NCI-H226 (cell line): ENCODE measurements at places on chromosomes 4 and X.

- no peak for DNase-seq
These were observed 22.5 kb downstream of the GYPE start for GRCh38 chr4:143882892-143883291.

DNA sequence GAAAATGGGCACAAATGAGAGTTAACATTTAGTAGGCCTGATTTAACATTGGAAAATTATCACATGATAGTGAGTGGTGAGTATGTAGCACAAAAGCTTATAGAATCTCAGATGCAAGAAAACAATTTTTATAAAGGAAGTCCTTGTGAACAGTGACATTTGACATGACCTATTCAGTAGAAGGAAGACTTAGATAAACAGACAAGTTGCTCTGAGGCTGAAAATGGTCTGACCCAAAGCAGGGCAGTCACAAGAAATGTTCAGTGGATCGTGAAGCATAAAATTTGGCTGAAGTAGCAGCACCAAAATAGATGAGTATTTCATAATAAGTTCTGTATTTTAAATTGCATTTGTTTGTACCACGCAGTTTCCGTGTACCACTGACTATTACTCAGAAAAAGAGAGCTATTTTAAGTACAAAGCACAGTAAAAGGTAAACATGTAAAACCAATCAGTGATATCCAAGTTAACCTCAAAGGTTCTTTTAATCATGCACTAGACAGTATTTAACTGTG lies 605.7 kb upstream of the PABPC4L start:
- DNase-seq, result no peak

DNA sequence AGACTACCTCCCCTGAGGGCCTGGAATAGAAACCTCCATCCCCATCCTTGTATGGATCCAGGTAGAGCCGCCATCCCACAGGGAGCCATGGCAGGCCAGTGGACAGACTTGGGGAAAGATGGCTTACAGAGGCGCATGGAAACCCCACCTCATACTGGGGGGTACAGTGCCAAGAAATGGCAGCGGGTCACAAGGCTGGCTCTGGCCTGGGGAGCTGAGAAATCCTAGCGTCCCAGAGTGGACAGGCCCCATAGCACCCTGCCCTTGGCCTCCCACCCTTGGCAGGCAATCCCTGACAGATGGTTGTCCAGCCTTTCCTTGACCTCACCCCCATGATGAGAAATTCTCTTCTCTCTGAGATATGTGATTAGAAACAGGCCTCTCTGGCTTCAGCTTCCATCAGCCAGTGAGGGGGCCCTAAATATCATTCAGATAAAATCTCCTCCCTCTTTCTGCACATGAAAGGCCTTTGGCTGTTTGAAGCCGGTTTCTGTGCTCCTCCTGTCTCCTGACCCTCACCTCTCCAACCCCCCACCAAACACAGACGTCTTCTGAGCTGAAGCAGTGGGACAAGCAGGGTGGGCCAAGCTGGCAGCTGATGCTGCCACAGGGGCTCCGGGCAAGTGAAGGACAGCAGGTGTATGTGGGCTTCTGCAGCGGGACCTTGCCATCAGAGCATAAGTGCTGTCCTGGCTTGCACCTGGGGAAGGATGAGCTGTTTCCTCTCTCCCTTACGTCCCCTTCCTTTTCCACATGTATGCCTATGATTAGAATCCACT lies 204.4 kb upstream of the MAMLD1 start:
- no peak for DNase-seq

GRCh38 chr4:14277505-14277904 lies 650.0 kb upstream of the BOD1L1 start:
- DNase-seq, result no peak

- no peak for DNase-seq
These were observed 37.7 kb upstream of the NUDT6 start for GRCh38 chr4:122959981-122960610.

- DNase-seq, result no peak
These were observed 13.3 kb downstream of the TLR3 start for GRCh38 chr4:186082221-186082620.

GRCh38 chr4:146857298-146857697 lies 88.4 kb downstream of the TTC29 start:
- no peak for DNase-seq

- DNase-seq, result no peak
These were observed 19.6 kb downstream of the UVSSA start for GRCh38 chr4:1366371-1367229.

GRCh38 chr4:176032454-176032853 lies 33.2 kb upstream of the WDR17 start:
- DNase-seq, result no peak

DNA sequence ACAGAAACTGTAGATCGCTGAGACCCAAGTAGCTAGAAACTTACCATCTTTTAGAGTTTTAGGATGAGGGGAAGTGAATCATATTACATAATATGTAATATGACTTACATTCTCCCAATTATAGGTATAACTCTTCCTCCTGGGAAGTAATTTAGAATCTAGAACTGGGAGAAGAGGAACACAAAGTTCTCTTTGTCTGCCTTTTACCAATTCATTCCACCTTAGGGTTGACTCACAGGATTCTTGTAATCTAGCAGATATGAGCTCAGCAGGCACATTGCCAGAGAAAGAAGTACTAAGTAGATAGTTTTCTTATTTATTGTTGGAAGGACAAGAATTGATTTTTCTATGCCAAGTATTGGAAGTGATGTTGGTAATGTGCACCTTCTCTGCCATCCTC lies 58.0 kb upstream of the CCSER1 start:
- peak; percentile 35 for DNase-seq

- DNase-seq, result no peak
These were observed 135.4 kb upstream of the FRMPD4 start for GRCh38 chrX:12002876-12003275.

- DNase-seq, result no peak
These were observed at the start of gene PAGE4 for GRCh38 chrX:49829016-49829415. Gene PAGE4 (plus strand): TSS chrX:49829303. CDS start chrX:49830429, 1,126 bp downstream.

DNA sequence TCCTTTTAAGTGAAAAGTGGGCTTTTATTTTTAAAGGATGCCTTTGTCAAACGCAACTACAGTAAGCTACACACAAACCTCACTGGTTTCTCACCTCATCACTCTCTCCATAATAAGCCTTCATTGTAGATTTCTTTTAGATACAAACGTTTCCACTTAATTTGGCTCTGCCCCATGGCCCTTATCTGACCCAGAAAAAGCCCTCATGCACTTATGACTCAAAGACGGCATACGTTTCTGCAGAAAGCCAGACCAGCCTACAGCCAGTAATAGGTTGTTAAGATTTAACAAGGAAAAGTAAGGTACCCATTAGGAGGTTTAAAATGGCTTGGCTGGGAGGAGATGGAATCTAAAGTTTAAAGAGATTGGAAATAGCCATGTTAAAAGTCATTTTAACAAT lies 914.6 kb upstream of the INTU start:
- no peak for DNase-seq

- no peak for DNase-seq
These were observed 74.4 kb upstream of the RBMX start for GRCh38 chrX:136954930-136955329.

DNA sequence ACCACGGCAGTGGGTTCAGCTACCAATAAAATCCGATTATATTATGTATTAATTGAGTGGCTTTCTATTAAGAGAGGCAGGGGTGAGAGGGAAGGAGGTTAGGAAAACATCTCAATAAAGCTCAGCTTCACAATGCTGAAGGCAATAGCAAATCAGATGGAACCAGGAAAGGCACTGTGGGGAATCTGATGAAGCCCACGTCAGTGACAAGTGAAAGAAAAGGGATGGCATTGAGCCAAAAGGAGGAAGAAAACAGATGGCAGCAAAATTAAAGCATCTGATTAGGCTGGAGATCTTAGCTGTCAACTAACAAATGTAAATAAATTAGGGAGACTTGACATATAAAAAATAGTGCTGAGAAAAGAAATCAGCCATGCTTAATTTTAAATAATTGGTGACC lies 180.9 kb downstream of the RASL11B start:
- DNase-seq, result no peak

DNA sequence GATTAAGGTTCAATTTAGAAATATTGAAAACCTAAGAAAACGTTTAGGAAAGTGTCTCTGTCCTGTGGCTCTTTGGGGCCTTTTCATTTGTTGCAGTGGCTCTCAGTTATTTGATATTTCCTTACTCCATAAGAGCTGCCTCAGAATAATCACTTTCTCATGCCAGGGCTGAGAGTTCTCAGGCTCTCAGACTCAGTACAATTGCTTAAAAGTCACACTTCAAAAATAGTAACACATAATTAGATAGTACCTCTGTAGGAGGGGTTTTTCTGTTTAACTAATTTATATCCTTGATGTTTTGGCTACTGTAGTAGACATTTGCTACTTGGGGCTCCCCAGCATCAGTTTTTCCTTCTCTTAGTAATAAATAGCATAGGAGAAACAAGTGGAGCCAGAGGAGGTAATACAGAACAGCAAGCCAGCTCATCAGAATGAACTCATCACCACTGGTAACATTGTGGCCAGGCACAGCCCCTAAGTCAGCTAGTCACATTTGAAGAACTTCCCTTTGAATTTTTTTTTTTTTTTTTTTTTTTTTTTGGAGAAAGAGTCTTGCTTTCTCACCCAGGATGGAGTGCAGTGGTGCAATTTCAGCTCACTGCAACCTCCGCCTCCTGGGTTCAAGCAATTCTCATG lies 8.0 kb upstream of the HNRNPD start:
- DNase-seq, result no peak

DNA sequence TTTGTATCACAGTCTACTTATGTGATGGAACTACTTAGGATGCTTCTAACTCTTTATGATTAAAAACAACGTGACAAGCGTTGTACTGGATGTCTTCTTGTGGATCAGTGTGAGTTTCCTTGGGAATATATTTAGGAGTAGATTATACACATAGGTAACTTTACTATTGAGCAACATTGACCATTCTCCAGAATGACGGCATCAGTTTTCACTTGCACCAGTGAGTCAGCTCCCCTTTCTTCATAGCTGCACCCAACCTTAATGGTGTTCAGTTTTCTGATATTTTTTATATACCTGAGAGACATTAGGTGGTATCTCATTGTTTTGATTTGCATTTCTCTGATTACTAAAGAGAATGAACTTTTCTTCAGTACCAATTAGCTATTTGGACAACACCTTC lies 343.9 kb downstream of the ADGRL3 start:
- DNase-seq, result peak; percentile 5

DNA sequence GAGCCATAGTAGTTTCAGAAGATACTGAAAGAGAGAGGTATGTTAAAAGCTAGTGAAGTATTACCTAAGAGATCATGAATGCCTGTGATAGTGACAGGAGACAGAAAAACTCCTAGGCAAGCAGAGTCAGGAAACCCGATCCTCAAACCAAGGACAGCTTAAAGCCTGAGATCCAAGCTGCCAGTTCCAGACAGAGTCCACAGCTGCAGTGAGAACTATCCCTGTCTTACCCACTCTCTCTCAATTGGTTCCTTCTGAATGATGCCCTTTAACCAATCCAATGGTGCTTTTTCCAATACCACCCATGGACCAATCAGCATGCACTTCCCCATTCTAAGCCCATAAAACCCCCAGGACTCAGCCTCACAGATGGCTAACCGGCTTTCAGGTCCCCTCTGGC lies 90.4 kb upstream of the PCDH10 start:
- DNase-seq, result no peak

GRCh38 chr4:92189146-92189545 lies 114.6 kb upstream of the GRID2 start:
- no peak for DNase-seq

DNA sequence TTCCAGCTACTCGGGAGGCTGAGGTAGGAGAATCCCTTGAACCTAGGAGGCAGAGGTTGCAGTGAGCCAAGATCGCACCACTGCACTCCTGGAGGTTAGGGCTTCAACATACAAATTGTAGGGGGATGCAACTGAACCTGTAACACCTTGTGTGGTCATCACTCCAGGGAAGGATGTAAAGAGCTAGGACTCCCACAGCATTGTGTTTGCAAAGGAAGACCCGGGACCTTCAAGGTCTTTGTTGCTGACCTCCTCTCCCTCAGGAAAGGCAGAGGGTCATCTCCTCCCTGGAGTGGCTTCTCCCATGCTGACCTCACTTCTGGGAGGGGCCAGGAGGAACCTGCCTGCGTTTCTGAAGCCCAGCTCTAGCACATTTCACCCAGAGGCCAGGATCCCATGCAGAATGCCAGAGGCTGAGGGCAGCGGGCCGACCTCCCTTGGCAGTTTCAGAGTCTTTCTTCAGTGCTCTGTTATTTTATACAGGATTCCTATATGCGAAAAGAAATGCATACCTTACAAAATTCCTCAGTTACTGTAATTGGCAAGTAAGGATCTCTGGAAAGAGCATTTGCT lies 80.2 kb downstream of the HTRA3 start:
- no peak for DNase-seq

- DNase-seq, result no peak
These were observed 39.0 kb upstream of the GPM6B start for GRCh38 chrX:13855689-13856450.

DNA sequence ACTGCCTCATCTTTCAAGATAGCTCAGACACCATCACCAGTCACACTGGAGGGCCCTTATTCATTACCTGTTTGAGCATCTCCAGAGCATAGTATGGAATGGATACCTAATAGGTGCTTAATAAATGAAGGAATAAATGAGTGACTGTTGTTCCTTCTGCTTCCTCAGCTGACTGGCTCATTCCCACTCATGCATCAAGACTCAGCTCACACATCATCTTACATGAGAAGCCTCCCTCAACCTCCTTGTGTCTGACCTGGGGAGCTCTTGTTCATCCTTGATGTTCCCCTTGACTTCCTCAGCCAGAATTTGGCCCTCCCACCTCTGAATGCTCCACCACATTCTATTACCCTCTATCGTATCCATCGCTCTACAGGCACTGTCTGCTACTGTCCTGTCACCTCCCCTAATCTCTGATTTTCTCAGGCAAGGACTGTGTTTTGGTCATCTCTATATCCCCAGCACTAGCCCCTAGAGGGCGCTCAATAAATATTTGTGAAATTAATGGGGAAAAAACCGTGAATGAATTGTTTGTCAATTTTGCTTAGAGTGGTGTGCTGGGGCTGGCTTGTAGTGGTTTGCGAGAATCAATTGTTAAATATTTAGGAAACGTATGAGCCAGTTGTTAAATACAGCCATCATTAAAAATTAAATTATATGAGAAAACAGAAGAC lies 88.3 kb downstream of the NHSL2 start:
- DNase-seq, result no peak

DNA sequence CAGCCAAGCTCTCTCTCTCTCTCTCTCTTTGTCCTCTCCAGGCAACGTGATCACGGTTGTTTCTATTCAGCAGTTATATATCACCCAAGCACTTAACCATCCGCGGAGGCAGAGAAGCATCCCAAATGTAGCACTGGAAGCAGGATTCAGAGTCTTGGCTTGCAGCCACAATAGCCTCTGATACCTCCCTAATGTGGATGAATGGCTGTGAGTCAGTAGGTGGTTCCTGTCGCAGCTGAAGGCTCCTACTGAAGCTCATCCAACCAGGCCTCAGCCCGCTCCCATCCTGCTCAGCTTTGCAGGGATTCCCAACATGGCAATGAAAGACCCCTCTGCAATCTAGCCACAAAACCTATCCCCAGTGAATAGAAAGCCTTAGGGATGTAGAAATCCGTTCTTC lies 5.1 kb downstream of the HS6ST2 start:
- DNase-seq, result no peak
